ENCODE measurements at places on chromosomes 3 and 15.

DNA sequence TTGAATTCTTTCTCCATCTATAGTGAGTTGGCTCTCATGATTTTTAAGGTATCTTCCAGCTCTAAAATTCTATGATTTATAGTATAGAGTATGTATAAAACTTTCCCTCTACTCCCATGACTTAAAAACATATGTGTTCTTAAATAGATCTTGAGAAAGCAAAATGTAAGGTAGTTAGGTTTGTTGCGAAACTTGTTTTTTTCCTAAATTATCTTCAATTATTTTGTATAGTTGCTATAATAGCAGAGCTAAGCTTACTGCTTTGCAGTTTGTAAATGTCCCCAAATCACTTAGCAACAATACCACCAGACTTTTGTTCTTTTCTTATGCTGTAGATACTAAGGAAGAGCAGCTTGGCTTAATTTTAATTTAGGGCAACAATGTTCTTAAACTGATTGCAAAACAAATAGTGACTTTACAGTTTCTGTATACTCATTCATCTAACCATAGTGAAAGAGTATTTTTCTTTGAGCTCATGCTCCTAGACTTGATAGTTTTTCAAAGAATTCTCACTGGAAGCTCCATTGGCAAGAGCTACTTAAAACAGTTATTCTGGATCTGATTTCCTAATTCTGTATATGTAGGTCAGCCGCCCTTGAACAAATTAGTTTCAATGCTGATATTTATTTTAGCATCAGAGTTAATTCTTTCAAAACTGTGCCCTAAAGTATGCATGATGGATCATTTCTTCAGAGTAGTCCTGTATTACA is 61.2 kb downstream of the LYSMD4 start:
- no peak for DNase-seq

DNA sequence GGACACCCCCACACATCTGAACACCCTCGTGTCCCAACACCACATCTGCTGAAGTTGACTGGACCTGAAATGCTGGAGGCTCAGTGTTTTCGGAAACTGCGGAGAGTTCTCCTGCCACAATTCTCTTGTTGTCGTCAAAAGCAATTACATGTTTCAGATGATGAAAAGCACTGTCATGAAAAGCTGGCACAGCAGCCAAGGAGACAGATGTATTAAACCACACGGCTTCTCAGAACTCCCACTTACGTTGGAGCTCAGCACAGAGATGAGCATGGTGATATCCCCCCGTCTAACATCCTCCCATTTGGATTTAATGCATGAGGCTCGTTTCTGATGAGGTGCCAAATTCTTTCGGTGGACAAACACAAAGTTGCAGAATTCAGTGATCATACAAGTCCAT is 180.1 kb downstream of the RORA start:
- DNase-seq = no peak

- no peak for DNase-seq
These were observed 275.6 kb downstream of the XXYLT1 start for GRCh38 chr3:194995334-194995733.

GRCh38 chr3:143276592-143276991 is 157.0 kb downstream of the CHST2 start:
- DNase-seq = no peak

GRCh38 chr3:135454890-135455289 is 510.6 kb upstream of the PPP2R3A start:
- DNase-seq = no peak

DNA sequence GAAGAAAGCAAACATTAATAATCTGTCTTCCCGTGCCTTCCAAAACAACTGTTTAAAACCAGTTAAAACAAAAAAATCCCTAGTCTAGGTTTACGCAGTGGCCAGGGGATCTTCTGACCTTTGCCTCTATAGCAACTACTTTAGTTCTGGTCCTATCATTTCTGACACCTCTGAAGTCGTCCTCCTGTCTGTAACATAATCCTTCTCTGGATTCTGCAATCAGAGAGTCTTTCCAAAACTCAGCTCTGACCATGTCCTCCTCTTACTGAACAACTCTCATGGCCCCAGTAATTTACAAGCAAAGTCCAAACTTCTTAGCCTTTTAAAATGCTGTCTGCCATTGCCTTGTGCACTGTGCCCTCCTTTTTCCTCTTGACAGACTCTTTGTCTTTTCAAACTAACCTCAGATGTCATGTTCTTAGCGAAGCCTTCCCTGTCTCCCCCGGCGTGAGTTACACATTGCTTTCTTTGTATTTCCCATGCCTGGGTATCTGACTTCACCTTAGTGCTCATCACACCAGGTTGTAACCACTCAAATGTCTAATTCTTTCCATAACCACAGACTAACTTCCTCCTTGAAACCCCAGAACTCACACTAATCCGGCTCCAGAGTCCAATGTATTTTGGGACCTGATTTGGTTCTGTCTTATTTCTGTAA is 105.2 kb upstream of the BNIP2 start:
- no peak for DNase-seq

Data from stimulated activated CD4-positive, alpha-beta T cell treated with anti-CD3 and anti-CD28 coated beads, Interleukin-1b, Interleukin-23, amount 100 ng/mL, for 1 hour (primary cell).